ENCODE measurements at places on chromosomes 13 and 19.

GRCh38 chr13:51856027-51856736 lies 5.6 kb upstream of the CCDC70 start:
- no peak for DNase-seq

DNA sequence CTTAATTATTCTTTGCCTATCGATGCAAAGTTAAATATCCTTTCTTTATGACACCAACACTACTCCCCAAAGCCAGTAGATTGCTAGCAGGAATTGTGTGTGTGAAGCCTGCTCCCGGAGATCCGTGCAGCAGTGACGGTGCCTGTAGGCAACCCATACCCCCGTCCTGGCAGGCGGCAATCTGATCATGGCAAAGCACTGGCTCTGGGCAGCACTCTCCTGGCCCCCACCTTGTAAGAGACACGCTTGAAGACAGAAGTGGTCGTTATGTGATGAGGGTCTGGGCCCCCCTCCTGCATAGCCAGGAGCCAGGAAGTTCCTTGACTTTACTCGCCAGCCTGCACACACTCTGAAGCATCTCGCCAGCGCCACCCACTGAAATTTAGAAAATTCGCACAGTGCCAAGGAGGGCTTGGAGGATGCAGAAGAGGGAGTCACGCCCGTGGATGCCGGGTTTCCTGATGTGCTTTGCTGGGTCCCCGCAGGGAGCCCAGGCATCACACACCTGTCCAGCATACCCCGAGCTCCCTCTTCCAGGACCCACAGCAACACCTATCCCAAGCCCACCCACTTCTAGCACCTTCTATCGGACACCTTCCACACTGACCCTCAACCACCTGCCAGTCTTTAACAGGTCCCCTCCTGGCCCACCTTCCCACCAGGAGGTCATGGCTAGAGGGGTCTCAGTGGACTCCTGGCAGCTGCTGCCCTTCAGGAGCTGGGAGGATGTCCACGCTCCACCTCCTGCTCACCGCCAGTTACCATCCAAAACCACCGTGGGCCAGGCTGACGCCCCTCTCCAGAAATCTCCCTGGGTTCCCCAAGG lies 54.5 kb downstream of the CEBPG start:
- no peak for DNase-seq

- no peak for DNase-seq
Observed at GRCh38 chr13:94567581-94567980, 28.4 kb downstream of the TGDS start.

GRCh38 chr19:45275370-45275971 lies 24.4 kb downstream of the MARK4 start:
- DNase-seq, result no peak

DNA sequence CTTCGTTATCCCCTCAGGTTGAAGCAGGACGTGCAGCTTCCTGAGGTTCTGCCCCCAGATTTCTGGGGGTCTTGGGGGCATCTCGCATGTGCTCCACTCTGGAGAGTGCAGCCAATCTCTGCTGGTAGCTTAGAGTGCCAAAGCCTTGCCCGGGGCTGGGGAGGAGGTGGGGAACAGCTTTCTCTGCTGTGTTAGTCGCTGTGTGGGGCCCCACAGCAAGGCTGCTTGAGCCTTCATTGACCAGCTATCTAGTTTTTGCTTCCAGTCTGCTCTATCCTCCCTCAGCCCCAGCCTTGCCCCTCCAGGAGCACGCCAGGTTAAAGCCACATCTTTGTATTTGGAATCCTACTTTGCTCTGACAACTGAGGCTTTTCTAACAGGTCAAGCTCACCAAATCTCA lies 32.0 kb upstream of the MEDAG start:
- no peak for DNase-seq

GRCh38 chr19:4352701-4353121 lies 9.3 kb downstream of the MPND start:
- no peak for DNase-seq

GRCh38 chr13:21152251-21152899 lies 24.0 kb downstream of the SKA3 start:
- no peak for DNase-seq

DNA sequence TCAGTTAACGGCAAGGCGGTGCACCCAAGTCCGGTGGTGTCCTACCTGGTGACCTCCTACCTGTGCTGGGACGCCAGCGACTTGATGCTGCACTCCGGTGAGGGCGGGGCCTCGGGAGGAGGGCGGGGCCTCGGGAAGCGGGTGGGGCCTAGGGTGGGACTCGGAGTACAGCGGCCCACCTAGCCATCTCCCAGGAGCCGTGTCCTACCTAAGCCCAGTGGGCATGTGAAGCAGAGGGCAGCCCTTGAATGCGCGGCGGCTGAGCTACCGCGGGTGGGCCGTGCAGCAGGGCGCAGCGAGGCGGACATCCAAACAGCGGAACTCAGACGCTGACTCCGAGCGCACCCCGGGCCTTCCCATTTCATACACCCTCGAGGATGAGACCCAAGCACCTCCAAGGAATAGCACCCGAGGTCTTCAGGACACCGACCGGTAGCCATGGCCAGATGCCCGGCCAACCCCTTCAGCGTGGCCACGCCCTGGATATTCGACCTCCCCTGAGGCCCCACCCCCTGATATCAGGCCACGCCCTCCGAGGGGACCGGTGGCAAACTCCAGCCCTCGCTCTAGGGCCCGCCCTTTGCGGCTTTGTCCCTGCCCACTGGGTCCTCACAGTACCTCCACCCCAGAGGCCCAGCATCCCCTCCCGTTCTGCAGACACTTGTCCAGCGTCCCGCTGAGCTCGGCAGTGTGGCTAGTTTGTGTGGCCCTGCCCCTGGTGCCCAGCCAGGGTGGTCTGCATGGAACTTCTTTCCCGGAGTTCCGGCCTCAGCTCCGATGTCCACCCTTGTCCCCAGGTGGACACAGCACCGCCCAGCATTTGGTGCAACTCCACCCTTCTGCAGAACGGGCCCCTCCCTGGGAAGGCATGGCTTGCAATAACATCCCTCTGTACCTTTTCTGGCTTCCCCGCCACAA lies 5.4 kb downstream of the KLK1 start:
- DNase-seq, result no peak

GRCh38 chr19:32404933-32405430 lies 588 bp upstream of the DPY19L3 start:
- DNase-seq, result no peak

GRCh38 chr13:113354831-113355610 lies 8.9 kb downstream of the GRTP1 start:
- DNase-seq, result no peak

GRCh38 chr13:50892210-50892944 lies 17.2 kb upstream of the RNASEH2B start:
- DNase-seq, result no peak

GRCh38 chr13:22200440-22200839 lies 529.6 kb downstream of the FGF9 start:
- no peak for DNase-seq

- DNase-seq, result no peak
Observed at GRCh38 chr13:42275098-42275471, 3.1 kb downstream of the AKAP11 start.

DNA sequence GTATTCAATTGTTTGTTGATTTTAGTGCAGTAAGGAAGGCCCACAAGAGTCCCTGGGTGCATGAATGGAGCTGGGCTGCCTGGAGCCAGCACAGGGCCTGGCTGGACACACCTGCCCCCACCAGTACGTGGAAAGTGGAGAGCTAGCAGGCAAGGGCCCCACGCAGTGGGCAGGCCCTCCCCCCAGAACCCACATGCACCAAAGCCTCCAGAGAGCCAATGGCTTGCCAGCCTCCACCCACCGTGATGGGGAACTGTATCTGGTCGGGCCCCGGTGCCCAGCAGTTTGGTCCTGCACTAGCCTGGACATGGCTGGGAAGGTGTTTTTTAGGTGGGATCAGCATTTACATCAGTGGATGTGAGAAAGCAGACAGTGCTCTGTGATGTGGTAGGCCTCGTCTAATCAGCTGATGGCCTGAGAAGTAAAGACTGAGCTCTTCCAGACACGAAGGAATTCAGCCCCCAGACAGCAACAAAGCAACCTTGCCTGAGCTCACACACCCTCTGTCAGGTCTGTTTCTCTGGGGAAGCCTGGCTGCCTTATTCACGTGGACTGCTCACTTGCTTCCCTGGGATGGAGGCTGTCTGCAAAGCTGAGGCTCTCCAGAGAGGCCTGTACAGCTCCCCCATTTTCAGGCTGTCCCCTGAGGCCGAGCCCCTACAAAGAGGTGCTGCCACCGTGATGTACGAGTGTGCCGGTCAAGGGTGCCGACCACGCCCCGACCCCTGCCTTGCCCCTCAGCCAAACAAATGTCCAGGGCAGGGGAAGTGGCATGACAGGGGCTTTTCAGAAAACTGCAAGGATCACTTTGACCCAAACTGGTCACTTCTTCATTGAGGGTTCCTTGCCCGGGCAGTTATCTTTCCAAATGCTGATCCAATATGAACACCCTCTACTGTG lies 27.5 kb downstream of the RAB20 start:
- no peak for DNase-seq

- DNase-seq, result no peak
Observed at GRCh38 chr13:23674795-23675640, 104.8 kb downstream of the TNFRSF19 start.

DNA sequence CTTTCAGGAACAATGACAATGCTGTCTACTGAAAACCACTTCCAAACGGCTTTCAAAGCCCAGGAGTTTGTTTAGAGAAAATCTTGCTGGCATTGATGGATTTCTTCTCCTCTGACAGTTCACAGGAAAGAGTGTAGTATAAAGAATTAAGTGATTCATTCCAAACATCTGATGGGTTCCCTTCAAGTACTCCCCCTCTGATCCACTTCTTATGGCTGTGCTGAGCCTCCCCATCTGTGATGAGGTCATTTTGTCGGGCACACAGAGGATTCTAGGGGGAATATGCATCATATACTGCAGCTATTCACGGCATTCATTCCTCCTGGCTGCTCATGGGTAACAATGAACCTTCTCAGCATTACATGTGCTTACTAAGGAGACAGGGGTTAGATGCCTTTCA lies 107.9 kb downstream of the RGCC start:
- DNase-seq, result no peak

- DNase-seq, result no peak
Observed at GRCh38 chr13:27795718-27796019, 3.4 kb downstream of the GSX1 start.

DNA sequence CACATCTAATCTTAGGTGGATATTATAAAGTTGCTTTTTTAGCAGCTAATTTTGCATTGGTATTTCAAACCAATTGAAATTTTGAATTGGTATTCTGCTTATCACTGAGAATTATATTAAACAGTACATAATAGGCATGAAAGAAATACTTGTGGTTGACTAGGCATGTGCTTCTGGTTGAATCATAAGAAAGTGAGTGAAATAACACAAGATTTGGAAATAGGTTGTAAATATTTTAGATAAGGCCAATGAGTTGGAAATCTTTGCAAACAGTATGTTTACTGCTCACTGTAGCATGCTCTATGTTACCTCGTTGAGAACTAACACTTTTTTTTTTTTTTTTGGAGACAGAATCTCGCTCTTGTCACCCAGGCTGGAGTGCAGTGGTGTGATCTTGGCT lies 66.8 kb upstream of the RFC3 start:
- no peak for DNase-seq

- no peak for DNase-seq
Observed at GRCh38 chr13:100619940-100620339, 31.4 kb upstream of the GGACT start.

GRCh38 chr19:23788411-23788810 lies 29.7 kb upstream of the ZNF681 start:
- DNase-seq, result no peak

- no peak for DNase-seq
Observed at GRCh38 chr19:53659292-53659691, 27.5 kb downstream of the DPRX start.

DNA sequence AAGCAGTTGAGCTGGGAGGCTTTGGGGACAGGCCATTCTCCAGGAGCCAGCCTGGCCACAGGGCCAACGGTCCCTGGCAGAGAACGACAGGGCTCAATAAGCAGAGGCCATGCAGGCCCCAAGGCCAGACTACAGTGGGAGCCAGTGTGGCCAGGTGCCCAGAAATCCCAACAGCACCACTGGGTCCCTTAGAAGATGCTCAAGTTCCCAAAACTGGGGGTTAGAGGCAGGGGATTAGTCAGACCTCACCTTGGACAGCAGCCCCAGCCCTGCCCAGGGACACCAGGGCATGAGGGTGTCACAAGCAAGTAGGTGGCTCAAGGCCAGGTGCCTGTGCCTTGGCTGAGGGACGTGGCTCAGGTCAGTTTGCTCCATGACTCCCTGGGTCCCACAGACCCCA lies 12.8 kb downstream of the SCGB2B2 start:
- no peak for DNase-seq

- no peak for DNase-seq
Observed at GRCh38 chr13:32002873-32003272, 28.7 kb upstream of the FRY start.

DNA sequence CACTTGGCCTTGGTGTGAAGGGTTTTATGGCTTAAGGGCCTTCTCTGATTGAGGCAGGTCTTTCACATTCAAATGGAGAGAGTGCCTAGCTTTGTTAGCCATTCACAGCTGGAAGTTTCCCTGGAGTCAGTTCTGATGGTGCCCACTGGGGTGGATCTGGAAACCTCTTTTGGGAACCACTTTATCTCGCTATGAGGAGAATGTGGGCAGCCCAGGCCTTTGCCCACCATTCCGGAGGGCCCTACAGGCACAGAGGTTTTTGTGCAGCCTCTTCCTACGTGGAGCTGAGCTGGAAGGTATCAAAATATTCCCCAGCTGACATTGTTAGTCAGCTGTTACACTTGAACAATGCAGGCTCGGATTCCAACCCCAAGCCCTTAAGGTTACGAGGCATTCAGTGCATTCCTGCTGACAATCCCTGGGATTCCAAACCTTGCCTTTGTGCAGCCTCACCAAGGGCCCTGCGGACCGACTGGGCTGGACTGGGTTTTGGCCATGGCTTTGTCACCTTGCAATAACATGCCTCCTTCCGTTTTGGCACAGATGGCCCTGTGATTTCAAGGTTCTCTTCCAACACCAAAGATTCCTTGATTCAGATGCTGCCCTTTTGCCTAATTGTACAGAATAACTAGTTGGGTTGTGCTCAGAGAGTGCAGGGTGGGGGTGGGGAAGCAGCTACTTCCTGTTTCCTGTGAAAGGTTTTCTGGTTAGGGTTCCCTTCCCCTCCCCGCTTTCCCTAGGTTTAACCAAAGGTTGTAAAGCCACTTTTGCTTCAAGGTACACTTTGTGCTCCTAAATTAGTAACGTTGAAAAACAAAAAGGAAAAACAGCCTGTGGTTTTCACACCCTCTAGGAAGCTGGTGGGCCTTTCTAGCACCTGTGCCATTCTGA lies 27.0 kb downstream of the SAE1 start:
- DNase-seq, result no peak

DNA sequence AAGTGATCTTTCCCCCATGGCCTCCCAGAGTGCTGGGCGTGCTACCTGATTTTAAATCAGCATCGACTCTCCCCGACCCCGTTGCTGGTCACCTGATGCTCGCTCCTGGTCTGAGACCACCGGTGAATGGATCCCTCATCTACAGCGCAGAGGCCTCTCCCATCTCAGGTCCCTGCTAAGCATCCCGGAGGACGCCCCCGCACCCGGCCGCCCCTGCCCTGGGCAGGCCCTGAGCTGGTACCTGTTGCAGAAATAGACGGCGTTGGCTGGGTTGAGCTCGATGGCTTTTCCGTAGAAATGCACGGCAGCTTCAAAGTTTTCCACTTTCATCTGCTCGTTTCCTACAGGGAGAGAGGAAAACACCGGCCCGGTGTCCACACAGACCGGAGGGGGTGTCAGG lies 18.1 kb downstream of the SGTA start:
- DNase-seq, result no peak

Measured in vagina (tissue), 2 donors.